ENCODE measurements at places on chromosomes 16 and 17.

DNA sequence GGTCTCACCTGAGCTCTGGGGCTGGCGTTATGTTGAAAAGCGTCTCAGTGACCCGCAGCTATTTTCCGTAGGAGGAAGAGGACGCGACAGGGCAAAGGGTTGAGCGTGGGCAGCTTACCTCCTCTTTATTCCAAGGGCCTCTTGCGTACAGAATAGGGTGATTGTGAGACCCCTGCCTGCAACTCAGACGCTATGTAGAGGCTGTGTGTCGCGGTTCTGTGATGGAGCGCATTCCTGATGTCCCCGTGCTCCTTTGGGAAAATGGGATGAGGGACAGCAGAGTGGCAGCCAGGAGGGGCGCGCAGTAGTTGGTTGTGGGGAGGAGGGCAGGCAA lies 531 bp upstream of the CDH8 start:
- DNase-seq = no peak

GRCh38 chr16:29714972-29715371 lies 30.8 kb downstream of the C16orf54 start:
- DNase-seq = no peak

- DNase-seq = no peak
Observed at GRCh38 chr16:66585481-66586239, 6.4 kb downstream of the CMTM2 start.

- no peak for DNase-seq
Observed at GRCh38 chr17:57420734-57421717, 164.7 kb downstream of the MSI2 start.

- no peak for DNase-seq
Observed at GRCh38 chr16:17276610-17277009, 194.2 kb downstream of the XYLT1 start.

DNA sequence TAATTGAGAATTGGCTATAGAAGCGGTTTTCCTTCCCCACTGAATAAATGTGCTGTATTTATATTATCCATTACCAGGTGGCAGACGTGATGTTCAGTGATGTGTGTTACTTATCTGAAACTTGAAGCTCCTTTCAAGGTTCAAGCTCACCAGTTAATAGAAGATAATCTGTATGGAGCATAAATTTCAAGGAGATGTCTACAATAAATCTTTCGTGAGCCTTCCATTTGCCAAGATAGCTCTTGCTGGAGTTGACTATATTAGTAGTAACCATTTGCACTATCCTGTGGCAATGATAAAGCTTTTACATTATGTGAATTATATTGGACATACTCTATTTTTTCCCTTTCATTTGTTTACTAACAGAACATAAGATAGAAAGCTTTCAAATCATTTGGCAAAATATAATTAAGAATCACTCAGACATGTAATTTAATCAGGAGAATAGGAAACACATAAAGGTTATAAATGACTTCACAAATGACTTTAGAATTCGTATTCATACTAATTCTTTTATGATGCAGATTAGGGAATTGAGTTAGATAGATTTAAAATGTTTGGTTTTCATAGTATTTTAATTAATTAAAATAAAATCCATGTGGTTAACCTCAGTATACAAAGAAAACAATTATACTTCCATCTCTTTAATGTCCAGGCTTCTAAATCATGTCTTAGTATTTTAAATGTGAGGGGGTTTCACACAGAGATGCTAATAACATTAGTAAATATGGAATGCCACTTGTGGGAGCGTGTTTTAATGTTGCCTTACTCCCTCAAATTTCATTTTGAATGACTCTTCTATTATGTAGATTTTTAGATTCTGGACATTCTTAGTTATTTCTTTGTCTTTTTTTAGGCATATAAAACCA lies 664.4 kb upstream of the CDH8 start:
- no peak for DNase-seq

- DNase-seq = no peak
Observed at GRCh38 chr16:78428193-78428592, 328.7 kb downstream of the WWOX start.

GRCh38 chr17:57938061-57938502 lies 17.1 kb downstream of the CUEDC1 start:
- DNase-seq = no peak

GRCh38 chr17:9217151-9218056 lies 196.1 kb downstream of the NTN1 start:
- DNase-seq = peak; percentile 3

GRCh38 chr16:53809088-53809932 lies 105.4 kb downstream of the FTO start:
- DNase-seq = peak; percentile 84

DNA sequence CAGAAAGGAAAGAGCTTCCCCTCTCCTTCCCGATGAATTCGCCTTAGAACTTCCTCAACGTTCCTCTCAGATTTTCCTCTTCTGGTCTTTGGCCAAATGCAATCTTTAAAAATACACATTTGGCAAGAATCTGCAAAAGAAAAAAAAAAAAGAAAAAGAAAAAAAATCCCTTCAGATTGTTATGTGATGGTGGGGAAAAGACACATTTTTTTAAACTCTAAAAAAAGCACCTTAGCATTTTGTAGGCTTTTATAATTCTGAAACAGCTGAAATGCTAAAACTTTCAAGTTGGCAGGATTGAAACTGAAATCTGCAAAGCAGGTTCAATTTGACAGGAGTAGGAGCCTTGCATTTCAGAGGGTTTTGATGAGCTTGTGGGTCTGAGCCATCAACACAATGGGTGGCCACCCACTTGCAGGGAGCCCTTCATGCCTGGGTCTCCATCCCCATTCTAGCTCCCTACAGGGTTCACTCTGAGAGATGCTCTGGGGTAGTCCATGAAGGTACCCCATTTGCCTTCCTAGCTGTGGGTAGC lies 33.1 kb downstream of the CACNG3 start:
- no peak for DNase-seq

DNA sequence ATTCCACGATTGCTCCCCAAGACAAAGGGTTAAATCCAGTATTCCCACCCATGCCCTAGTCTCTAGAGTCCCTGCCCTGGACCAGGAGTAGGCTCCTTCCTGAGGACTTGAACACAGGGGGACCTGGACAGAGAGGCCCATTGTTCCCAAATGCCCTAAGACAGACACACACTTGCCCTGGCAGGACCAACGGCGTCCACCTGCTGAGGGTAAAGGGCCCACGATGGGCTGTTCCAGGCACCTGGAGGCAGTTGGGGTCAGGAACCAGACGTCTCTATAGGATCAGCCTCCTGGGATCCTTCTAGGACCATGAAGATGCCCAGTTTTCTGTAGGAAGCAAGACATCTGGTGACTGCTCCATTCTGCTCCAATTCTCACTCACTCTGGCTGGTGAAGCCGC lies 39.3 kb downstream of the TNFRSF13B start:
- no peak for DNase-seq

DNA sequence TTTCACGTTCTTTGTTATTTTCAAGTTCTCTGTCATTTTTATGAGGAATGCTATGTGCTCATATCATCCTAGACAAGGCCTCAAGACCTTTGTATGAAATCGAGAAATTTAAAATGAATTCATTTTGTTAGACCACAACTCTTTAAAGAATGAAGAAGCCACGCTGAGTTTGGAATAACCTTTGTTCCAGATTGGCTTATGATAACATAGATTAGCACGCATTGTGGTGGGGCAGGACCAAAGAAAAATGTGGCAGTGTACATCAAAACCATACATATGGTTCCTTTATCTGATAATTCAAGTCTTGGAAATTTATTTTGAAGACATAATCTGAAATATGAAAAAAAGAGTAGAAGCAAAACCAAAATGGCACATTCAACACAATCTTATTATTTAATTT lies 2.2 kb downstream of the HSD17B2 start:
- no peak for DNase-seq

DNA sequence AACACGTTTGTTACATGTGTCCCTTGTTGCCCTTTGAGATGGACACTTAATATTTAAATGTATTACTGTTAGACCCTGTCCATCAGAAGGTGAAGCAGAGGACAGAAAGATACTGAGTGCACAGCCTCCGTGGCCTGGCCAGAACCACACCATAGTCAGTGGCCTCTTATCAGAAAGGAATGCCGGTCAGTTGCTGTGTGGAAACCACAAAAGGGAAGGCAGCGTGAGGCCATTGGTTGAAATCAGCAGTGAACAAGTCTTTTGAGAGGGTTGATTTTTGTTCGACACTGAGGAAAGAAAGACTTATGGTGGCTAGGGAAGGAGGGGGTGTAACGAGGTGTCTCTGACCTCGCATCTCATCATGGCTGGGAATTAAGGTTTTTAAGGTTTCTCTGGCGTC lies 85.4 kb upstream of the CLEC18A start:
- DNase-seq = peak; percentile 56

DNA sequence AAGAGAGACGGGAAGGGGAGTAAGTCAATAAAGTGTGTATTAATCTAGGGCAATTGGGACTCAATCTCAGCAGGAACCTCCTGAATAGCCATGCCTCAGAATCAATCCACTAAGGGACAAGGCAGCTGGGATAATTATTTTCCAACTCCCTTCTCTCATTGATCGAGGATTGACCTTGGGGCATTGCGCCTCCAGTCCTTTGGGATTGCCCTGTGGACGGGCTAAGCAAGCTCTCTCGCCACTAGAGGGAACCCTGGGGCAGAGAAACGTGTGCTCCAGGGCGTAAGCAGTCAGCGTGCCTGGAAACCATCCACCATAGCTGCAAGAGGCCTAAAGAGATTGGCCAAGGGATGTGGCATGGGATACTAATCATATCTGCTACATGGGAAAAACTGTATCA lies 53.9 kb upstream of the ERCC4 start:
- peak; percentile 64 for DNase-seq

GRCh38 chr16:58577141-58577540 lies 52.5 kb downstream of the CNOT1 start:
- no peak for DNase-seq

GRCh38 chr16:15460601-15461000 lies 26.2 kb downstream of the BMERB1 start:
- no peak for DNase-seq
